Progenitor cell of endocrine pancreas (in vitro differentiated cells): ENCODE measurements at places on chromosomes 7 and 10. TPM values are rescaled to one million over a fixed set of nuclear protein-coding genes. Genes with fewer than 3 reads are reported as not detected.
A peak's percentile ranks its signal among the peaks of the same experiment; 100 is the strongest.

DNA sequence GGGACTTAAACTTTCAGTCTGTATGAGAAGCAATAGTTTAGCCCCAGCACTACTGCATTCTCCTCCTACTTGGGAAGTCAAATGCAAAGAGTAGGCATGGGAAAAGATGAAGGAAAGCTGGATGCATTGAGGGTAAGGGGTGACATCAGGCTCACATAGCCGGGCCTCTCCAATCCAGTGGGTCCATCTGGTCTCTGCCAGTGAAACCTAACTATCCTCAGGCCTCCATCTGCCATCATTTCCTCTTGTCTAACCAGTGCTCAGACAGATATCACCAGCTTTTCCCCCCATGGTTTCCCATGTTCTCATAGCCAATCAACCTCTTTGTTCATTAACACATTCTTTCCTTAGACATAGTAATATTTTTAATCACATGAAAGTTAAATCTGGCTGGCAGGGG, 118.3 kb downstream of the DGKI start:
- H3K27ac ChIP-seq, result no peak overlapping the region
- no peaks in the 10 kb centered on the region for H3K36me3 ChIP-seq
- peaks cover 18% of the 10 kb centered on the region for H3K27me3 ChIP-seq
- no peak for DNase-seq

The PRRT4 gene
- 0.86 and 2.9 TPM in 2 replicates for total RNA-seq

DNA sequence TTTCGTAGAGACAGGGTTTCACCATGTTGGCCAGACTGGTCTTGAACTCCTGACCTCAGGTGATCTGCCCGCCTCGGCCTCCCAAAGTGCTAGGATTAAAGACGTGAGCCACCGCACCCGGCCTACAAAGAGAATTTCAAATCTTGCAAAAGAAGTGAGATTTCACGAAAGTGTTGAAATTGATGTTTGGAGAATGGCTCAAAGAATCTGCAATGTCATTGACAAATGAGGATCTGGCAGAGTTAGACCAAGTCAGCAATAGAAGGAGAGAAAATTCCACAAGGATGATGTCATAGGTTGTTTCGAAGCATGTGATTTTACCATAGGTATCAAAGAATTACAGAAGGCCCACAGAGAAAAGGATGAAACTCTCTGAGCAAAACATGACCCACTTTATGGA, 71.7 kb downstream of the LYZL2 start:
- peaks cover 24% of the 10 kb centered on the region for H3K4me1 ChIP-seq
- no peaks in the 10 kb centered on the region for H3K36me3 ChIP-seq
- no peak for DNase-seq

GRCh38 chr7:92639213-92639896, 49.2 kb upstream of the FAM133B start:
- no peaks in the 10 kb centered on the region for H3K36me3 ChIP-seq
- peaks cover 4% of the 10 kb centered on the region for H3K27me3 ChIP-seq
- no peak for DNase-seq
- no peak overlapping the region for H3K4me3 ChIP-seq
- no peak overlapping the region for H3K27ac ChIP-seq

- no peak overlapping the region for H3K27ac ChIP-seq
- H3K27me3 ChIP-seq, result no peaks in the 10 kb centered on the region
- no peak overlapping the region for H3K4me3 ChIP-seq
- peaks cover 43% of the 10 kb centered on the region for H3K4me1 ChIP-seq
Measured at GRCh38 chr7:66303454-66304155, 98.5 kb downstream of the TPST1 start.

- peaks cover 61% of the 10 kb centered on the region for H3K27me3 ChIP-seq
- peak overlapping the region; percentile 24 for H3K4me3 ChIP-seq
- no peaks in the 10 kb centered on the region for H3K36me3 ChIP-seq
- H3K4me1 ChIP-seq, result peaks cover 24% of the 10 kb centered on the region
- no peak overlapping the region for H3K27ac ChIP-seq
Measured at GRCh38 chr10:22317771-22318565, 1.8 kb downstream of the COMMD3 start.

The LEP gene
- total RNA-seq, result not detected in 2 replicates

- no peak for DNase-seq
- peaks cover 7% of the 10 kb centered on the region for H3K4me1 ChIP-seq
- H3K4me3 ChIP-seq, result no peak overlapping the region
Measured at GRCh38 chr10:99674762-99675161, 15.5 kb downstream of the ENTPD7 start.

The ZPBP gene
- not detected in 2 replicates for total RNA-seq

DNA sequence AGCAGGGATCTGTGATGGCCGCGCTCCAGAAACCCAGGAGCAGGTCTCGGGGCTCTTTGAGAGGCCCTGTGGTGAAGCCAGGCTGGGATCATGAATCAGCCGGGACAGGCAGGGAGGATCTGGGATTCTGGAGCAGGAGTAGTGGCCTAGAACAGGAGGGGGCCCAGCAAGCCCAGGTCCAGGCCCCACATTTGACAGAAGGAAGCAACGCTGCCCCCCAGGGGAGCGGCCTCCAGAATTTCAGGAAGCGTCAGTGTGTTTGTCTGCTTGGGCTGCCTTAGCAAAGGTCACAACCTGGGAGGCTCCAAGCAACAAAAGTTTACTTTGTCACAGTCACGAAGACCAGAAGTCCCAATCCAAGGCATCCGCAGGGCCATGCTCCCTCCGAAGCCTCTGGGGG, 36.8 kb downstream of the CLRN3 start:
- H3K4me1 ChIP-seq, result no peaks in the 10 kb centered on the region
- DNase-seq, result no peak

DNA sequence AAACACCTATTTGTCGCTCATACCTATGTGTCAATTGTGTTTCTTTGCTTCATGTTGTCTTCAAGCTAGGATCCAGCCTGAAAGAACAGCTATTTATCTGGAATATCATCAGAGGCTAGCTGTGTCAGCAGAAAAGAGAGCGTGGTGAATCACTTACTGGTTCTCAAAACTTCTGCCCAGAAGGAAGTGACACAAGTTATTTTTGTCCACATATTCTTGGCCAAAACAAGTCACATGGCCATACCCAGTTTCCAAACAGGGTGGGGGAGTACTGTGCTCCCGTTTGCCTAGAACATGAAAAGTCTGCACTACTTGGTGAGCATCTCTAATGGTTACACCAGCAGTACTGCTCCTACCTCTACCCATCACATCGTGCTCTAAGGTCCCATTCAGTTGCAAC, 160.9 kb upstream of the CSTF2T start:
- H3K4me1 ChIP-seq, result peaks cover 7% of the 10 kb centered on the region
- no peaks in the 10 kb centered on the region for H3K36me3 ChIP-seq
- H3K27me3 ChIP-seq, result peaks cover 2% of the 10 kb centered on the region
- no peak for DNase-seq
- no peak overlapping the region for H3K27ac ChIP-seq

- no peak overlapping the region for H3K27ac ChIP-seq
- H3K36me3 ChIP-seq, result no peaks in the 10 kb centered on the region
- no peaks in the 10 kb centered on the region for H3K4me1 ChIP-seq
- H3K27me3 ChIP-seq, result peaks cover 4% of the 10 kb centered on the region
Measured at GRCh38 chr10:43254199-43254730, 12.6 kb downstream of the RASGEF1A start.

DNA sequence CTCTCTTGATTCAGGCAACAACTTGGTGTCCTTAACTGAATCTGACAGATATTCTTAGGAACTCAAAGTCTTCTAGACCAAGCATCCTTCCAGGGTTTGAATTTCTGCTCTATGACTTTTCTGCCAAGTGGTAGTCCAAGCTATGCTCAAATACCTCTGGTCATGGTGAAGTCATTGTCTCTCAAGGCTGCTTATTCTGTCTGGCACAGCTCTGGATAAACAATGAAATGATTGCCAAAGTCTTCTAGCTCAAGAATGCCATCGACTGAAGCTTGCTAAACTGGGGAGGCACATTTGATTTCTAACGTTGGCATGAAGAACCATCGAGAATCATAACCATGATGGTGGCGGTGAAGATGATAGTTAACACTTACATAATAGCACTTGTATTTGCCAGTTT, 116.2 kb upstream of the MKX start:
- peaks cover 12% of the 10 kb centered on the region for H3K4me1 ChIP-seq
- no peak overlapping the region for H3K27ac ChIP-seq
- H3K27me3 ChIP-seq, result peaks cover 2% of the 10 kb centered on the region
- DNase-seq, result no peak
- H3K36me3 ChIP-seq, result no peaks in the 10 kb centered on the region

The MMD2 gene
- total RNA-seq, result not detected in 2 replicates

The CARD11 gene
- total RNA-seq, result 11.0 and 15.8 TPM in 2 replicates

The AS3MT gene
- total RNA-seq, result 20.2 and 26.9 TPM in 2 replicates

GRCh38 chr7:41024126-41024525, 678.8 kb downstream of the INHBA start:
- H3K4me3 ChIP-seq, result no peak overlapping the region
- peaks cover 6% of the 10 kb centered on the region for H3K27me3 ChIP-seq
- H3K27ac ChIP-seq, result no peak overlapping the region
- H3K36me3 ChIP-seq, result no peaks in the 10 kb centered on the region
- no peaks in the 10 kb centered on the region for H3K4me1 ChIP-seq
- no peak for DNase-seq

The LGI1 gene
- total RNA-seq, result not detected in 2 replicates

GRCh38 chr7:5213286-5213645, 23.2 kb downstream of the WIPI2 start:
- H3K27ac ChIP-seq, result peak overlapping the region; percentile 13
- H3K27me3 ChIP-seq, result no peaks in the 10 kb centered on the region
- H3K4me1 ChIP-seq, result peaks cover 7% of the 10 kb centered on the region
- DNase-seq, result no peak
- H3K4me3 ChIP-seq, result no peak overlapping the region

The LIPK gene
- total RNA-seq, result not detected in 2 replicates

The GPR26 gene
- not detected in 2 replicates for total RNA-seq
